ENCODE measurements at places on chromosomes 7 and 10.

DNA sequence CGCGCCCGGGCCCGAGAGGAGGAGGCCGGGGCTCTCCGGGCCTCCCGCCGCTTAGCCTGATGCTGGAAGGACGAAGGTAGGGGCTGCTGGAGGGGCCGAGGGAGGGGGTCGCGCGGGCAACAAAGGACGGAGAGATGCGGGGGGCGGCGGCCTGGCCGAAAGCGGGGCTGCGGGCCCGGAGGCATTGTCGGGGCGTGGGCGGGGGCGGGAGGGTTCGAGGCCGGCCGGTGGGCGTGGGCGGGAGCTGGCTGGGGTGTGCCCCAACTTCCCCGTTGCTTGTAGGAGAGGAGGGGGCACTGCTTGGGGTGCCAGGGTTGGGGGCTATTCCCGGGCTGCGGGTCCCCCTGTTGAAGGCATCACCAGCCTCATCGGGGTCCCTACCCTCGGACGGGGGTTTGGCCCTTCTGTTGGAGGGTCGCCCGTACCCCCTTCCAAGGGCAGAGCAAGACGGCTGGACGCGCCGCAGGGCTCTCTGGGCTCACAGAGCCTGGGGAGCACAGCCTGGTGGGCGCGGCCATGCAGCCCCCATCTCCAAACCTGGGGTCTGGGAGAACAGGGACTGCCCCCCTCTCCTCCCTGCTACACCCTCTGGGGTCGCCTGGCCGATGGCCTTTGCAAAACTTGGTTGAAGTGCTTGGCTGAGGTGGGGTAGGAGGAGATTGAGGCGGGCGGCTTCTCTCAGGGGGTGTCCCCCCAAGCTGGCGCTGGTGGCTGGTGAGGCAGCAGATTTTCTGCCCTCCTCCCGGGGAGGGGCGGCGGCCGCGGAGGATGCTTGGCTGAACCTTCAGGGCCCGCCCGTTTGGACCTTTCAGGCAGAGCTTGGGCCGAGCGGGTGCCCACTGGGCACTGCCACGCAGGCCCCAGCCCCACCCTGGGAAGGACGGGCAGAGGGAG is 699 bp downstream of the CLIP2 start:
- peak; percentile 27 for DNase-seq

DNA sequence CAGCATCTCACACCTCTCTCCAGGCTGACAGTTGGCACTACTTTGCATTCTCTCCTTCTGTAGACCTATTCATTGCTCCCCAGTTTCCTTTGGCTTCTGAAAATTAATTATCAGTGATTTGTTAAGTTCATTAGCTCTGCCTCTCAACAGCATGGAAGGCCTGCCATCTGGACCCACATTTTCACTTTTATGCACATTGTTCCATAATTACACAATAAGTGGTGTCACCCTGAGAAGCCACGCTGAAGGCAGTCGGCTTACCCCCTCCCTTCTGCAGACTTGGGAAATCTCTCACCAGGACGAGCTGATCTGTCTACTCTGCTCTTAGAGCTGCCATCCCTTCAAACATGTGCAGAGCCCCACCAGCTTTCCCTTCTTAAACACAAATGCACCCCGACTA is 64.7 kb downstream of the SLIT1 start:
- DNase-seq: no peak

- DNase-seq: no peak
These were observed 14.3 kb downstream of the GTPBP4 start for GRCh38 chr10:1002425-1003006.

DNA sequence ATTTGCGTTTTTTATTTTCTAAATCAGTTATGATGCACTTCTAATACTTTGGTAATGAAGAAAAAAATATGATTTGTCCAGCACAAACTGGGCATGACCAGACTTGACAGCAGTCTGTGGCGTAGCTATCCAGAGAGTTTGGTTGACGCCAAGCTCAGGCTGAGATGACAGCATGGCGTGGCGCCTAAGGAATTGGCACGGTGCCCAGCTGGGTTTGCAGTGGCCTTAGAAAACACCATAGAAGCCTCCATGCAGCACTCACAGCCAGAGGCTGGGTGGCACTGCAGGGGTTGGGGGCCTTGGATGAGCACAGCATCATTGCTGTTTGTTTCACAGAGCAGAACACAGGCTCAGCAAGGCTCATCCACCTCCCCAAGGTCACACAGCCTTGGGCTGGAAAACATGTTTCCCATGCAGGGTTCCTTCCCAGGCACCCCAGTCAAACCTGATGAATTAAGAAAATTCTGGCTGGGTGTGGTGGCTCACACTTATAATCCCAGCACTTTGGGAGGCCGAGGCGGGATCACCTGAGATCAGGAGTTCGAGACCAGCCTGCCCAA is 88.9 kb downstream of the GTF2IRD1 start:
- no peak for DNase-seq

DNA sequence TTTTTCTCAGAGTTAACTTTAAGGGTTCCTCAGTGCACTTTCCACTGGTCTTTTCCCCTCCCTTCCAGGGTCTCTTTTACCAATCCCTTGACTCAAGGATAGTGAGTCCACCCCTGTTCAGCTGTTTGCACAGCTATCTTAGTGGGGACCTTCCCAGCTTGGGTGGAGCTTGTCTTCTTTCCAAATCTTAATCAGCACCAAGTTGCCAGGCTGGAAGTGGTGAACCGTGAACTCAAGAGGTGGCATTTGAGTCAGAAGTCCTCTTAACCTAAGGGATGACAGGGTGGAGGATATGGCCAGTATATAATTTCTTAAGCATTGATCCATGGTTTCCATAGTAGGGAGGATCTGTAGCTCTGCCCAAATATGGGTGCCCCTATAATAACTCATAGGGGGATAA is 25.0 kb downstream of the MAPK8 start:
- DNase-seq: no peak

Measured in T-helper 9 cell (primary cell).